ENCODE measurements at places on chromosomes 7 and 10. TPM values are rescaled to one million over a fixed set of nuclear protein-coding genes. Genes with fewer than 3 reads are reported as not detected.

SPDYE9 gene
- polyA plus RNA-seq = 0.30 TPM

STK31 gene
- polyA plus RNA-seq = 1.4 TPM

CRYGN gene
- polyA plus RNA-seq = 0.07 TPM

GRID2IP gene
- 0.22 TPM for polyA plus RNA-seq

MGMT gene
- polyA plus RNA-seq = 21.9 TPM

BLNK gene
- 27.7 TPM for polyA plus RNA-seq

CRHR2 gene
- not detected for polyA plus RNA-seq

LMBR1 gene
- 16.3 TPM for polyA plus RNA-seq

PDE1C gene
- polyA plus RNA-seq = 0.54 TPM

RPEL1 gene
- polyA plus RNA-seq = not detected

CUBN gene
- polyA plus RNA-seq = 0.18 TPM

CDNF gene
- polyA plus RNA-seq = not detected

ANK3 gene
- polyA plus RNA-seq = 33.5 TPM

DKK1 gene
- not detected for polyA plus RNA-seq

MRPS33 gene
- polyA plus RNA-seq = 95.9 TPM

GIMAP5 gene
- polyA plus RNA-seq = 4.9 TPM

HOXA2 gene
- polyA plus RNA-seq = 0.97 TPM

ARHGEF5 gene
- polyA plus RNA-seq = 30.3 TPM

FOXI2 gene
- polyA plus RNA-seq = not detected

UPP1 gene
- 7.0 TPM for polyA plus RNA-seq

FAM221A gene
- 9.7 TPM for polyA plus RNA-seq

FFAR4 gene
- 0.45 TPM for polyA plus RNA-seq

ZNF107 gene
- 2.5 TPM for polyA plus RNA-seq

ARHGEF35 gene
- 46.1 TPM for polyA plus RNA-seq

TAS2R5 gene
- not detected for polyA plus RNA-seq

FOXL3 gene
- polyA plus RNA-seq = not detected

SLC26A5 gene
- polyA plus RNA-seq = 0.12 TPM

NEUROG3 gene
- 5.3 TPM for polyA plus RNA-seq

GLI3 gene
- 1.8 TPM for polyA plus RNA-seq

MKI67 gene
- polyA plus RNA-seq = 1.4 TPM

CLDN4 gene
- 178 TPM for polyA plus RNA-seq

PIK3AP1 gene
- polyA plus RNA-seq = 9.2 TPM

DYDC2 gene
- polyA plus RNA-seq = not detected

ZPBP gene
- polyA plus RNA-seq = not detected

ACSM6 gene
- polyA plus RNA-seq = not detected

ASB10 gene
- not detected for polyA plus RNA-seq

UCN3 gene
- polyA plus RNA-seq = 1.9 TPM

FMC1 gene
- 35.6 TPM for polyA plus RNA-seq

HOXA10 gene
- polyA plus RNA-seq = 0.06 TPM

IL15RA gene
- 32.1 TPM for polyA plus RNA-seq
